Stimulated activated CD4-positive, alpha-beta T cell treated with anti-CD3 and anti-CD28 coated beads, Interleukin-12 subunit alpha, Interleukin-12 subunit beta, amount 100 ng/mL, for 24 hours (primary cell): ENCODE measurements at places on chromosomes 2 and 18.

DNA sequence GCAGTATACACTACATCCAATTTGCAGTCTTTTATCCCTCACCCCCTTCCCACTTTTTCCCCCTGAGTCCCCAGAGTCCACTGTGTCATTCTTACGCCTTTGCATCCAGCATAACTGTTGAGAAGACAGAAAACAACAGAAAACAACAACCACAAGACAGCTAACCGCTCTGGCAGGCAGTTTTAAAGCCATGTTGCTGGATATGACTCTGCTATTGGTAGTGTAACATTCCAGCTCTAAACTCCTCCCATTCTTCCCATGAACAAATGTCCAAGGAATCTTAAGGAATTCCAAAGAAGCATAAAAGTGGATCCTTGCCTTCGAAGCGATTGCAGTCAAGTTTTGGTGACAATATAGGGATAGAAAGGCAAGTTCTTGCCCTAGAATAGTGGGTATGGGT is 599.1 kb downstream of the NYAP2 start:
- DNase-seq = no peak

- no peak for DNase-seq
These were observed 37.4 kb downstream of the AFF3 start for GRCh38 chr2:100104718-100105677.

GRCh38 chr2:218710334-218710686 is 325 bp upstream of the TTLL4 start:
- DNase-seq = no peak

- DNase-seq = no peak
These were observed 48.0 kb upstream of the ANXA4 start for GRCh38 chr2:69693775-69694450.

- DNase-seq = no peak
These were observed 19.1 kb downstream of the IL1R2 start for GRCh38 chr2:102010902-102011301.

GRCh38 chr2:136008205-136008865 is 22.9 kb upstream of the DARS1 start:
- DNase-seq = peak; percentile 20

DNA sequence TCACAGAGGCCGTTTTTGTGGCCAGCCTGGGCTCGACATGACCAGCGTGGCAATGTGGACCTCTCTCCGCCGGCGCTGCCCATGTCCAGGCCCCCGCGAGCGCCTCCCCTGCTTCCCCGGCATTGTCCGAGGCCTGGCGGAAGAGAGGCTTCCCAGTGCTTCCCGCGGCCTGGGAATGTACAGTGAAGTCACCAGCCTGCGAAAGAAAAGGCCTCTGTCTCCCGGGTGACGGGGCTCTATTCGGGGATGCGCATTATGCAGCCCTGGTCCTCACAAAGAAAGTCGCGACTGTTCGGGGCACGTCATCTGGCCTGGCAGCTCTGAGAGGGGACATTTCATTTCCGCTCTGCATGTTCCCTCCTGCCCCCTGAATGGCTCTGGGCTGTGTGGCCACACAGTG is 109.2 kb upstream of the AGAP1 start:
- DNase-seq = no peak

- DNase-seq = no peak
These were observed 25.0 kb upstream of the SPP2 start for GRCh38 chr2:234025466-234025865.

- no peak for DNase-seq
These were observed 337.8 kb upstream of the DSEL start for GRCh38 chr18:67854340-67854739.

DNA sequence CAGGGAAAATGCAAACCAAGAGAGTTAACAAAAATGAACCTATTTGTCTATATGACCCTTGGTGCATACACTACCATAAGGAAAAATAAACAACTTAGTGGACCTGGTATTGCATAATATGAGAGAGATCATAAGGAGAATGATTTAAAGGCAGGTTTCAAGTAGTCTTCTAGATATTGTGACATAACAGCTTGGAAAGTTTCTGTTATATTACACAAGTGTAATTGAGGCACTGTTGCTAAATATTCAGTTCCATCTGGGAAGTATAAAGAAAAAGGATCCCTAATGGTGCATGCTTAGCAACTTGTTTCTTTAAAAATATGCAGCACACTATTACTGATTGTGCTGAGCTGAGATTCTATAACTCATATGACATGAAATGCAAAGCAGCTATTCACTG is 252.2 kb upstream of the SPHKAP start:
- DNase-seq = no peak

DNA sequence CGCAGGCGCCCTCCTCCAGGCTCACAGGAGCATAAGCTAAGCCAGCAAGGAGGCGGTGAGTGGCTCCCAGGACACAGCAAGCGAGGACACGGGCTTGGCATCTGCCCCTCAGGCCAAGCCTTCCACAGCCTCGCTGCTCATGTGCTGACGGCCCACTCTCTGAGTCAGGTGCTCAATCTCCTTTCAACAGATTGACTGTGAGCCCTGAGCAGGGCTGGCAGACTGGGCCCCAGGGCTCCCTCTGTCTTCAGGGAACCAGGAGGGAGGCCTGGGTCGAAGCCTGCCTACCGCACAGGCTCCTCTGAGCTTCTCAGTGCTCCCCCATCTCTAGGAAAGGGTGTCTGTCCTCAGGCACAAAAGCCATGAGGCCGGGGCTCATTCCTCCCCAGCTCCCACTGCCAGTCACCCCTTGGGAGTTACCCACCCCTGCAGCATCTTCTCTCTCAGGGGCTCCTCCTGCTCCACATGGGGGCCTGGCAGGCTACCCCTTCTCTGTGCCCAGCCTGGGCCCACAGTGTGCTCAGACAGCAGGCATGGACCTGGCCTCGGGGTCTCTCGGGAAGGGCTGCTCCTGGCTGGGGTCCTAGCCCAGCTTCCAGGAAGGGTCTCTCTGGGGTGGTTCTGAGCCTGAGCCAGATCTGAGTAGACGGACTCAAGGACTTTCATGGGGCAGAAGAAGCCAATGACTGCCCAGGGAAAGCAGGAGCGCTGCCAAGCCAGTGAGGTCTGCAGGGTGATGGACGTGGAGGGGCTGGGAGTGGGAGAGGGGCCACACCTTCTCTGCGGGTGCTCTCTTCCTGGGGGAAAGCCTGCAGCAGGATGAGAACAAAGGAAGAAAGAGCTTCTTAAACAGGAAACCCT is 138.0 kb upstream of the GPC1 start:
- DNase-seq = no peak

GRCh38 chr2:59787095-59787494 is 766.4 kb downstream of the BCL11A start:
- no peak for DNase-seq

DNA sequence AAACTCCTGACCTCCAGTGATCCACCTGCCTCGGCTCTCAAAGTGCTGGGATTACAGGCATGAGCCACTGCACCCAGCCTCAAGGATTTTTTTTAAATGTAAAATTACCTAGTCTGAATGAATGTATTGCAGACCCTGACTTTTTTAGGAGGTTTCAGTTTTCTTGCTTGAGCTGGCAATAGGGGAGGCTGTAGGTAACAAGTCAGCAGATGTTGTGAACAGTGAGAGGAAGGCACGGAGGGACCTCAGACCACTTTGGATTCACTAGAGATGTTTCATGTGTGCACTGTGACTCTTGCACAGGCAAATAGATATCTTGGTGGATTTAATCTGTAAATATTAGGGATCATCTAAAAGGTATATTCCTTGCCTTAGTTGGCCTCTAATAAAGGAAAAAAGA is 6.4 kb downstream of the NDUFV2 start:
- no peak for DNase-seq

DNA sequence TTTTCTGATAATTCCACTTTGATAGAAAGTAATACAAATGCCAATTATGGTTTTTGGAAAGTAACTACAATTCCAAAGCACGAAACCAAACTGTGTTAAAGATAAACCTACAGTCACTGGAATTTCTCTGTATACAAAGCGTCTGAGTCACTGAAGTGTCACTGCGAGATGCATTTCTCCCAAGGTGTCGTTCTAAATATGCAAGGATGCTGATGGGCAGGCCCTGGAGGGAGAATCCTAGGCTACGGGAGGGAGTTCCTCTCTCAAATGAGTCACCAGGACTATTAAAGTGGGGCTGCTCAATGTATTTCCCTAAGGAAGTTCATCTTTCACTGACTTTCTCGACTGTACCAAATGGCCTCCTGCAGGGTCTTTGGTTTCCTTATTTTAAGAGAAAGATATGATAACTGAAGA is 163.8 kb upstream of the STK17B start:
- no peak for DNase-seq

DNA sequence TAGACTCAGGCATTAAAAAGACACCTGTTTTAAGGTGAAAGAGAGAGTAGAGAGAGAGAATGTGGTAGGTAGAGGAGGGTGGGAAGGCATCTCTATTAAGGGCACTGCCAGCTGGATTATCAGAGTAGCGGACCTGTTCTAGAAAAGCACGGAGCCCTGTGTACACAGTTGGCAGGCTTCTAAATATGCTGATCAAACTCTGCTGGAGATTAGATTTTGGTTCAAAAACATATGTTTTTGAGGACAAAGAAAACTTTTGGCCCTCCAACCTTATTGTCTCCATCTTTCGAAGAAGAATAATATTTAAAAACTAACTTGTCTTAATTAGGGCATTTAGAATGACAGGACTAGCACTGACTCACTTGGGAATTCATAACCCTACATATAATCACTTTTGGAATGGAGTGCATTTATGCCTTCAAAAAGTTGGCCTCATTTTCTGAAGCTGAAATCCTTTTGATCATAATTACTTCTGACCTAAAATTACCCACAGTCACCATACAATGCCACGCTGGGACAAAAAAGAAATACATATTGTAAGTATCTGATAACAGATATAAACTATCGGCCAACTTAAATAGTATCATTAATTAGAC is 254.6 kb downstream of the MEIS1 start:
- DNase-seq = no peak

DNA sequence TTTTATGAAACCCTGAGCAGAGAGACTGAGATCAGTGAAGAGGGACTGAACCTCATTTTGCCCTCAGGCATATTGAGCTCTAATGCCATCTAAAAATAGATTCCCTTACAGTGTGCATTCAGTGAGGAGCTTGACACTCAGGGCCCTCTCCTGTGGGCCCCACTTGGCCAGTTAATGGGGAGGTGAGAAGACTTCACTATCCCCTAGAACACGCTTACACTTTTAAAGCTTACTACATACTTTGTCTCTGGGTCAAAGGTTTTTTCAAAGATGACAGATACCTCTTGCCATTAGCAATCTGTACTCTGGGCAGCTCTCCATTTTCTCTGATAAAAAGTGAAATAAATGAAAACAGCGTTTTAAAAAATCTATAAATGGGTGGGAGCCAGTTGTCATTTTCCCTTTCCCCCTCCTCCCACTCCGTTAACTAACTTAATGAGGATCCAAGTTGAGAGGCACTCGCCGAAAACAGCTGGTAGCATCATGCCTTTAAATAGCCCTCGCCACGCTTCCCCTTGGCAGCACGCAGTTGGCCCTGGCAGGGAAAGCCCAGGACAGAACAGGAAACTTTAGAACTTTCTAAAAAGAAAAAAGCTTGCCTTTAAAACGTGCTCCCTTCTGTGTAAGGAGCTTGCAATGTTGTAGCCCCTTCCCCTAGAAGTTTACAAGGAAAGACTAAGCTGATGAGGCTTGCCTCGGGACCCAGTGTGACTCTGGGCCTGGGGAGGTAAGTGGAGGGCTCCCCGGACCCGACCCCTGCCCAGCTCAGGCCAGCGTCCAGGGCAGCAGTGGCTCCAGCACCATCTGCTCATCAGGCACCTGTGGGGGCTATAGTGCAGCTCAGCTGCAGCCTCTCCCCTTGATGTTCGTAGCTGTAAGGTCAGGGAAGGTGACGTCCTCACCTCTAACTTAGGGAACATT is 58.8 kb upstream of the FOSL2 start:
- no peak for DNase-seq

DNA sequence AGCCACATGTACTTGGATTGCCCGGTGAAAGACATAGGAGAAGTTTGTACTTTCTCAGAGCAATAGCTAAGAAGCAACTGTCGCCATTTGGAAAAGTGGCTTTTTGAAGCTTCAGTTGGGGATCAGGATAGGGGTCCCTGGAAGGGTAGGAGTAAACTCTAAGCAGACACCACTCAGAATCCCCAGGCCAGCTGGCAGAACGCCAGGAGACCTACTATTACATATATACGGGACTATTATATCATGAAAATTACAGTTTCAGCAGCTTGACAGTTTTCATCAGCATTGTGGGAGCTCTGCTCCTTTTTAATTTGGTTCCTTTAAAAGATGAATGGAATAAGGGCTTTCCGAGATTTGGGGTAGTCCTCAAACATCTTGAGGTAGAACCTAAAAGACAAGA is 54.9 kb downstream of the SRD5A2 start:
- no peak for DNase-seq

DNA sequence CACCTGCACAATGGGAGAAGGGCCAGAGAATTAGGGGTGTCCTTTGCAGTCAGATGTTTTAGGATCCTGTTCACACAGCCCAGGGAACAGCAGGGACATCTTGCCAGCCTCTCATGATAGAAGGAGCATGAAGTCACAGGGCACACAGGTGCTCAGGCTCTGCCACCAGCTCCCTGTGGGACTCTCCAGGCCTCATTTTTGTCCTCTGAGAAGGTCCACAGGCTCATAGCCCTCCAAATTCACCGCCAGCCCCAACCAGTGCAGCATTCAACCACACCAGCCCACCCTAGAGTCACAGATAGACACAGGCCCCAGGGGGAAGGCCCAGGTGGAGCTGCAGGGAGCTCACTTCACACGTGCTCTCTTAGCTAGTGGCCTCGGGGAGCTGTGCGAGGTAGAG is 391.7 kb downstream of the TNS1 start:
- DNase-seq = no peak

DNA sequence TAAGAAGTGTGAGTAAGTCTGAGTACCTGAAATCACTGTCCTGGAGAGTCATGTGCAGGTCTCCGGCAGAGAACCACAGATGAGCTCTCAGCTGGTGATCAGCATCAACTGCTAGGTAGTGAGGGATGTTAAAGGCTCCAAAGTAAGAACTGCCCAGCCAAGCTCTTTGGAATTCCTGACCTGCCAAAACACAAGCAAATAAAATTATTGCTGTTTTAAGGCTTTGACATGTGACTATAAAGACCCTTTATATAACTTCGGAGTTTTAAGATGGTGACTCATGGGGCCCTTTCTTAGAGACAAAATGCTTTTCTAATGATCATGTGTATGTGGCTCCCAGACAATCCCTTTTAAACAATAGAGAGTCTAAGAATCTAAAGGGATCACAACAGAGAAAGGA is 855.7 kb downstream of the TRIB2 start:
- DNase-seq = no peak
